ENCODE measurements at places on chromosomes 2 and 18.

DNA sequence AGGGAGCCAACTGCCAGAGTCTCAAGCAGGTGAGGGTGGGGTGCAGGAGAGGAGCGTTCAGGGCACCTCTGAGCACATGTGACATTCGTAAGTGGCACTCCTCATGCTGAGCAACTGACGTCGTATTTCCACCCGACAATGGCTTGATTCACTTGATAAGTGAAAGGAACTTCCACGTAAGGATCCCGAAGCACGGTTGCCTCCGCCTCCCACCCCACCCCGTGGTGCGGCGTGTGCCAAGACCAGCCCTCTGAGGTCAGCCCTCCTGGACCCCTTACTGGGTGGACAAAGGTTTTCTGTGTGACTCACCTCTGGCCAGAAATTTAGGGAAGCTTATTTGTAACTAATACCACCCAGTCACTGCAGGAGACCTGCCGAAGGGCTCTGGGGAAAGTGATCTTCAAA is 59.9 kb downstream of the AGAP1 start:
- no peak for DNase-seq

GRCh38 chr2:188439986-188440385 is 148.3 kb downstream of the GULP1 start:
- DNase-seq, result no peak

- DNase-seq, result no peak
These were observed 63.2 kb upstream of the ATP5MC3 start for GRCh38 chr2:175244697-175245096.

DNA sequence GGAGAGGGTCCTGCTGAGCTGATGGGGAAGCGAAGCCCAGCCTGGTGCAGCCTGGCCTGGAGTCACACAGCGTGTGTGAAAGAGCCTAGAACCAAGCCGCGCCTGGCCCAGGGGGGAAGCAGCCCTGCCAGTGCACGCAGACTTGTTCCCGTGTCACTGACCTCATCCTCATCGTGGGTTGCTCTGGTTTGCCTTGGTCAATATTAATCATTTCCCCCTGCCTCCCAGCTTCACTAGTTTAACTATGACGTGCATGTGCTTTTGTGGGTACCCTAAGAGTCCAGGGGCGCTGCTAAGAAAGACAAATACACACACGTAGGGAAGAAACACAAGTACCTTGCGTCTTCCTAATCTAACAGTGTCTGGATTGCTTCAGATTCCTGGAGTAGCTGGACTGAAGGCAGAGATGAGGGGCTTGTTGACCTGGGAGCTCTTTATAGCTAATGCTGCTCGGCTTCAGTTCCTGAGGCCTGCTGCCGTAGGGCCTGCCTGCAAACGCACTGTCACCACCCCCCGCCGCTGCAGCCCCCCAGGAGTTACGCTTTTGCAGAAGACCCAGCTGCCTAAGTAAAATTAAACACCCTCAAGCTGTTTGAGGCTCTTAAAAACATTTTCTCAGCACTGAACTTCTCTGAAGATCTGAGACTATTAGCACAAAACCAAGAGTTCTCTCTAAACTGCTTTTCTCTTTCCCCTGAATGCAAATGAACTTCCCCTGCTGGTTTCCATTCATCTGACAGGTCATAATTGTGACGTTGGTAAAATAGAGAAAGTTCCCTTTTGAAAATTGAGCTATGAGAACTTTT is 159.2 kb downstream of the FAM210A start:
- no peak for DNase-seq

GRCh38 chr18:8627540-8627939 is 18.3 kb downstream of the RAB12 start:
- DNase-seq, result no peak

DNA sequence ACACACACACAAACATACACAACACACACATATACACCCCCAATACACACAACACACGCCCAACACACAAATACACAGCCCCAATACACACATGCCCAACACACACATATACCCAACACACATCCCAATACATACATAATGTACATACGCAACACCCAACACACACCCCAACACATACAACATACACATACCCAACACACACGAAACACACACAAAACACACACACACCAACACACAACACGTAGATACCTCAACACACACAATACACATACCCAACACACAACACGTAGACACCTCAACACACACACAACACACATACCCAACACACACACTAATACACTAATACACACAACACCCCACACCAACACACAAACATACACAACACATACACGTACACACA is 8.9 kb upstream of the STK25 start:
- no peak for DNase-seq

DNA sequence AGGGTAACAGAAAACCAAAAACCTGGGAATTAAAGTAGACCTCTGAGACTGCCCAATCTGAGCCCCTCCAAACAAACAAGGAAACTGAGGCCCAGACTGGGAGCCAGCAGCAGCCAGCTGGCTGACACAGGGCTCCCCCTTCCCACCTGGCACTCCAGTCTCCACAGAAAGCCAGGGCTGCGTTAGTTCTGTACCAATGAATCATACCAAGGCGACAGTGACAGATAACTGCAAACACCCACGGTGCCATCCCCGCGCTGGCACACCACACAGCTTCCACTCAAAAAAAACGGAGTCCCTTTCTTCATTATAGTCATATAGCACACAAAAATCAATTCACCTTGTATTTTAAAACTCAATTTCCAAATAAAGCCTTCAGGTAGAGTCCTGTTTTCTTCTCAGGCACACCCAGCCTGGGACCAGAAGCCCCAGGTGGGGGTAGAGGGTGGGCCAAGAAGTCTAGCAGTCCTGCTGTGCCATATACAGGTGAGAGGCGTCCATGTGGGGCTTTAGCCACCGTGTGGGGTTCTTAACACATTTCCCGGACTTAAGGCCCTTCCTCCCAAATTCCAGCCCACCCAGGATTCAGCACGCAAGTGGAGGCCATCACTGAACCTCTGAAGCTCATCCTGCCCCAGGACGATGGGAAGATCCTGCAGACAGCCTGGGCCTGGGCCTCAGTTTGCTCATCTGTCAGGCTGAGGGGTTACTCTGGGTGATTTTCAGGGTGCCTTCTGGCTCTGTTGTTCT is 1.2 kb downstream of the PER2 start:
- DNase-seq, result no peak

DNA sequence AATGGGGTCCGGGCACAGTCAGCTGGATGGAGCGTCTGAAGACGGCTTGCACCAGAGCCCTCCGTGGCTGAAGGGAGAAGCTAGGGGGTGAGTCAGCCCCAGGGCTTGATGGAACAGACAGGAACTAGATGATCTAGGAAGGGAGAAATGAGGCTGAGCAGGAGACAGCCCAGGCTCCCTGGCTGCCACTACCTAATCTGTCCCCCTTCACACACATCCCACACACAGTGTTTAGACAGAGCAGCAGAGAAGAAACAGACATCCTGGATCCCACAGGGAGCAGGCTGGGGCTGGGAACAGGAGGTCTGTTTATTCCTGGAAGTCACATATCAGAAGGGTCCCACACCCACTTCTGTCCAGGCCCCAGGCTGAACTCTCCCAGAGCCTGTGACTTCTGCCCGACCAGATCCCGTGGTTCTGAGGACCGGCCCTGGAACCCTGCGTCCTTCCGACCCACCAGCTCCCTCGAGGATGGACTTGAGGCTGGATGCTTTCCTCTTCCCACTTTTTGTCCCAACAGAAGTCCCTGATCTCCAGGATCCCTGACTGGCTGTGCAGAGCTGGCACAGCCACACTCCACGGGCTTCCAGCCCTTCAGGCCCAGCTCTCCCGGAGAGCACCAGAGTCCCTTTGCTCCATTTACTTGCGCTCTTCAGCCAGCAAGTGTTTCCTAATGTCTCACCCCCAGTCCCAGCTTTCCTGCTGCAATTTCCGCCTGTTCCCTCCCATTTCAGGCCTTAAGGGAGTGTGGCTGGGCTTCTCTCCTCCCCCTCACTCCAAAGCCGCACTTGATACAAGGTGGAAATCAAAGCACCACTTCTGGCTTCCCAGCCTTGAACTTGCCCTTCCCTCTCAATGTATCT is 1.5 kb upstream of the GPBAR1 start:
- DNase-seq, result peak; percentile 69

GRCh38 chr2:240291337-240292034 is 144.0 kb upstream of the GPC1 start:
- DNase-seq, result no peak

DNA sequence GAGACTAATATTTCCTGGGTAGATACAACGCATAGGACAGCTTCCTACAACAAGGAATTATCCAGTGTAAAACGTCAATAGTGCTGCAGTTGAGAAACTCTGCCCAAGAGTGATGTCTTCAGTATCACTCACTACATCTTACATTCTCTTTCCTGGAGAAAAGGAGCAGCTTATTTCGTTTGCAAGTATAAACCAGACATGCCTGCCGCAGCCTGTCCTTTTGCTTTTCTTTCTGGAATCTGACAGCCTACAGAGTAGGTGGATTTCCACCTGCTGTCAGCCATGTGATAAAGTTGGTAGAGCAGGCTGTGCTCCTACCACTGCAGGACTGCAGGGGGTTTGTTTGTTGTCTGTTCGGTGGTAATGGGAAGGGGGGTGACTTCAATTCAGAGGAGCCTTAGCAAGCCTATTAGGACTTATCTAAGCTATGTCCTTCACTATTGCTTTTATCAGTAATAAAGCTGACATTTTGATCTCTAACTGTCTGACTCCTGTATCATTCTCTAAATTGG is 439.1 kb downstream of the GRB14 start:
- DNase-seq, result no peak

DNA sequence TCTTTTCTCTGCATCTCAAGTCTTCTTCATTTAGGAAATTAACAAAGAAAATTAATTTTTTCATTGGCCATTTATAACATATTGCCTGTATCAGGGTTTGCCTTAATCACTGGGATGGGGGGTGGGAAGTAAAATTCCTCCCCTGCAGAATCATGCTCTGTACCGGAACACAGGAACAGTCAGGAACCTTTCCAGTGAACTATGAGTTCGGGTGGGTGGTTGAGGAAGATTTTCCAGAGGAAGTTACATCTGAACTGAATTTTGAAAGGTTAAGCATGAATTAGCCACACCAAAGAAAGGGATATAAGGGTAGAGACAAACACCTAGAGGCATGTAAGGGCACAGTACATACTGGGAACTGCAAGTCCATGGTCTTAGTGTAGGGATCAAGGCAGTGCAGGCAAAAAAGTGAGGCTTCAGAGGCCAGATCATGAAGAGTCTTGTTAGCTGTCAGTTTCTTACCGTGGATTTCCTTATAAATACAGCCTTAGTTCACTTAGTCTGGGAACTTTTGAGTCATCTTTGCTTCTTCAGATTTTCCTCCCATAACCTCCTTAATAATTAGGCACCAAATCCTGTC is 55.6 kb downstream of the FAM117B start:
- DNase-seq, result no peak

DNA sequence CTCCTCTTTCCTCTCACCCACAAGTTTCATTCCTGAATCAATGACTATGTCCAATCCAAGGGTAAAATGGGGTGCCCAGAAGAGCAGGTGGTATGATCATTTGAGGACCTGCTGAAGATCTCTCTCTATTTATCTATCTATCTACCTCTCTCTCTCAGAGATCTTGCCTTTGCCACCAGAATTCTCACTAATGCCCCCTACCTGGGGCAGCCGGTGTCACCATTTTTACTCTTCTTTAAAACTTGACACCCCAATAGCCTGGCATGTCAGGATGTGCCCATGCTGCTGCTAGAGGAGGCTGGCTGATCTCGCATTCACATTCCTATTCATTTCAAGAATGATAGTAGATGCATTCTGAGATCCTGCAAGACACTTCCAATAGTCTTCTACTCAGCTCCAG is 24.3 kb upstream of the RPIA start:
- DNase-seq, result no peak

GRCh38 chr2:47359375-47359868 is 43.5 kb upstream of the MSH2 start:
- DNase-seq, result no peak

GRCh38 chr2:198762441-198762840 is 695.3 kb downstream of the SATB2 start:
- peak; percentile 1 for DNase-seq

DNA sequence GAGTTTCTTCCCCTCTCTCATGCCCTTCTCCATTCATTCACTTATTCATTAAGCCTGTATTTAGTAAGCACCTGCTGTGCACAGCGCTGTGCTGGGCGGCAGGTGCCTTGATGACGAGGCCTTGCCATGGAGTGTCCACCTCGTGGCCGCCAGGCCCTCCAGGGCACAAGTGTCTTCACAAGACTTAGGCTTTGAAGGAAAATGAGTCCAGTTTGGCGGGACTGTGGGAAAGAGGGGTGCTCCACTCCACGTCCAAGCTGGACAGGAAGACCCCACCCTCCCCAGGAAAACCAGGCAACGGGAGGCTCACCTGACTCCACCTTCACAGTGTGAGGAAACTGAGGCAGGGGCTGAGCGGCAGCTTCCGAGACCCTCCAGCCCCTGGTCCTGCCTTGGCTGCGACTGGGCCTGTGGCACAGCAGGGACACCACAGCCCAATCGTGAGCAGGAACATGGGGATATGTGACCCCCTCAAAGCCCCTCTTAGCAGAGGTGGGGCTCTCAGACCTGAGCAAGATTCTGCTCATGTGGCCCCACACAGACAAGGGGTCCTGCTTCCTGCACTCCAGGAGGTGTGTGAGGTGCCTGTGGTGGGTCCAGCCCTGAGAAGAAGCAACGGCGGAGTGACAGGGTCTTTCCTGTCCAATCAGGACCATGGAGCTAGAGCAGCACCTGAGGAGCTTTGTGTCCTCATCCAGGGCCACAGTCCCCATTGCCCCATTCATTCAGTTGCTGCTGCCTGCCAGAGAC is 110.3 kb upstream of the ODC1 start:
- no peak for DNase-seq

GRCh38 chr18:35060122-35060815 is 19.1 kb downstream of the MAPRE2 start:
- DNase-seq, result no peak

GRCh38 chr18:35507623-35508022 is 9.9 kb upstream of the INO80C start:
- DNase-seq, result no peak

- DNase-seq, result no peak
These were observed 6.0 kb downstream of the TMEM214 start for GRCh38 chr2:27038631-27039339.

DNA sequence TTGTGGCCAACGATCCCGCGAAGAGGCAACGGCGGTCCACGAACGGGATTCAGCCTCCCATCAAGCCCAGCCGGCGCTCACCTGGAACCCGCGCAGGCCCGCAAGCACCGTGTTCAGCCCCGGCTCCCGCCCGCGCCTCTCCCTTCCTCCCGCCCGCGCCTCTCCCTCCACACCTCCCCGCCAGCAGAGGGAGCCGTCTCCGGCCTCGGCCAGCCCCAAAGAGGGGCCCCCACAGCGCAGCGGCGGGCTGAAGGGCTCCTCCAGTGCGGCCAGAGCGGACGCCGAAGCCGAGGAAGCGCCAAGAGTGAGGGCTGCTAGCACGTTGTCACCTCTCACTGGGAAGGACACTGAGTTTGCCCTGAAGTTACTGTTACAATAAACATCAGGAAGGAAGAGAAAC is 55.3 kb upstream of the LAPTM4A start:
- no peak for DNase-seq

Measured in fibroblast of skin of right quadriceps (primary cell).